Cardiac fibroblast (primary cell): ENCODE measurements at places on chromosomes 2 and 18.

- no peak for DNase-seq
These were observed 2.0 kb downstream of the ESPNL start for GRCh38 chr2:238101891-238102841.

GRCh38 chr2:11669454-11670291, at the start of gene NTSR2:
Gene NTSR2 (minus strand): TSS chr2:11670195. CDS start chr2:11670129, 66 bp downstream.
- DNase-seq = peak; percentile 63

DNA sequence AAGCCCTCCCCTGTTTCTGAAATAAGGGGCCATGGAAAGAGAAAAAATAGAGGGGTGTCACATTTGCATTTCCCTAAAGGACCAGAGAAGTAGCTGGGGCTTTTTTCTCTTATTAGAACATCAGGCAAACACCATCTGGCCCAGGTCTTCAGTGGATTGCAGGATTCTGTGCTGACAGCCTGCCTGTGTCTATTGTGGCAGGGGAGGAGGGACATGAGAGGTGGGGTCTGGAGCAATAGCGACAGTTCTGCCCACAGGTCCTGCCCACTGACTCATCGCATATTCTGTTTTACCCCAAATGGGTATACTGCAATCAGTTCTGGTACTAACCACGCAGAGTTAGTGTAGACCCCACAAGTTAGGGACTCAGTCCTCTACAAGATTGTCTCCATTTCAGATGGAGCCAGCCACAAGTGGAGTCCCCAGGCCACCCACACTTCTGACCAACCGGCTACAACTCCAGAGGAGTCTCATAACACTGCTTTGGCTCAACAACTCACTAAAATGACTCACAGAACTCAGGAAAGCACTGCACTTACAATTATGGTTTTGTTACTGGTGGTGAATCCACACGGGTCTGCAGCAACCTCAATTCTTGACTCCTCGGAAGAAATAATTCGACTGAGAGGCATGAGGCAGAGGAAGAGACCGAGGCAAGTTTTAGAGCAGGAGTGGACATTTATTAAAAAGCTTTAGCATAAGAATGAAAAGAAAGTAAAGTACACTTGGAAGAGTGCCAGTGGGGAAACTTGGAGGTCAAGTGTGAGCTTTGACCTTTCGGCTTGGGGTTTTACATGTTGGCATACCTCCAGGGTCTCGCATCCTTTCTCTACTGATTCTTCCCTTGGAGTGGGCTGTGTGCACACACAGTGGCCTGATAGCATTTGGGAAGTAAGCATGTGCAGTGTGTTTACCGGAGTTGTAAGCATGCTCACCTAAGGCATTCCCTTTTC, 146.4 kb upstream of the SPATS2L start:
- DNase-seq = peak; percentile 55

- DNase-seq = no peak
These were observed 1221.0 kb downstream of the SUCLG1 start for GRCh38 chr2:83238111-83238510.

DNA sequence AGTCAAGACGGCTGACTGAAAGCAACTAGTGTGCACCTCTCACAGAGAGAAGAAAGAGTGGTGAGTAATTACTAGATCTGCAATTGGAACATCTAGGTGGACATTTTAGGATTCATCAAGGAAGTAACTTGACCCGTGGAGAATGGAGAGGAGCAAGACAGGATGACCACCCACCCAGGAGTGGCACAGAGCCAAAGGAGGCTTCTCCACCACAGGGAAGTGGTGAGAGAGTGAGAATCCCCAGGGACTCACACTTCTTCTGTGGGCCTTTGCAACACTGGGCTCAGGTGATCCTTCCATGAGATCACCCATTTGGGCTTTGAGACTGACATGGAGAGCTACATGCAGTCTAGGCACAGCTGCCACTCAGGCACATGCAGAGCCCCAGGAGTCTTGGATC, 132.8 kb upstream of the GALNT5 start:
- no peak for DNase-seq

GRCh38 chr2:202317080-202317857, 51.7 kb downstream of the NOP58 start:
- peak; percentile 79 for DNase-seq

GRCh38 chr18:66900837-66901236, 296.9 kb upstream of the CDH19 start:
- no peak for DNase-seq

DNA sequence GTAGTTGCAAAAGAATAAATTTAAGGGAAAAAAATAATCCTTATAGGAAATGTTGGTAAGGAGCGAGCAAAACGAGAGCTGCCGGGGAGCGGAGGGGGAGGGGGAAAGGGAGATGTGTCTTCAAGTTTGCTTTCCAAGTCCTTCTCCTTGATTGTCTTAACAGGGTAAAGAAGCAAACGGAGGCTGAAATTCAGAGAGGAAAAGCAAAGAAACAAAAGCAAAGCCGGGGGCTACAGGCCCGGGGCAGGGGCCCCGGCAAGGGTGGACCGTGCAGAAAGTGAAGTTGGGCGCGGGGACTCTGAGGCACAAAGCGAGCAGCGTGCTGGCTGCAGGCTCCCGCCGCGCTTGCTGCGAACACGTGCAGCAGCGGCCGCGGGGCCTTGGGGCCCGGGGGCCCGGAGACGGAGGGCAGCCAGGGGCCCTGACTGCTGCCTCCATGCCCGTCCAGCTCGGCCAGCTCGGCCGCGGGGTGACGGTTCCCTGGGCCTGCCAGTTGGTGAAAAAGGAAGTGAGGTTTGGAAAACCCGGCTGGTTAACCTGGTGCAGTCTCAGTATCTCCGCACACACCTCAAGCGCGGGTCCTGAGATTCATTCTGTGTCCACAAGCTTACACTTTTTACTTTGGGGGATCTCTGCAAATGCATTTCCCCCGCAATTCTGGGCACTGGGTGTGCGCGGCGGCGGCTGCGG, 4.1 kb downstream of the BCL11A start:
- DNase-seq = no peak

DNA sequence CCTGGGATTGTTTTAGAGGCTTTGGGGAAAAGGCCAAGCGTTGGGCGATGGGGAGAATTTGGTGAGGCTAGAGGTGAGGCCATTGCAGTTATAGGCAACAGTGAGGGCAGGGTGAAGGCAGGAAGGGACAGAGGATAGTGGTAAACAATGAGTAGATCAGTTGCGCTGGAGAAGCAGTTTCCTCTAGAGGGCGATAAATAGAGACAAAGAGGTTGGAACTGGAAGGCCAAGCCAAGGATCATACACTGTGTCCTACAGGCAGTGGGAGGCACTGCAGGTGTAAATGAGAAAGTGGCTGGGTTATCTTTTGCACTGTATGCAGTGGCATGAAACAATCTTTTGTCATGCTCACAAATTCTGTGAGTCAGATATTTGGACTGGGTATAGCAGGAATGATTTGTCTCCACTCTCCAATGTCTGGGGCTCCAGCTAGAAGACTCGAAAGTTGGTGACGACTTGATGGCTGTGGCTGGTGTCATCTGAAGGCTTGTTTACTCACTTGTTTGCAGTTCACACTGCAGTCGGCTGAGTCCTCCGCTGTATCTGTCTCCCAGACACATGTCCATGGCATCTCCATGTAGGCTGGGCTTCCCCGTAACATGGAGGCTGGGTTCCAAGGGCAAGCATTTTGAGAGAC, 82.1 kb downstream of the TNP1 start:
- peak; percentile 39 for DNase-seq

GRCh38 chr18:74284191-74284979, 7.4 kb downstream of the CYB5A start:
- DNase-seq = no peak

GRCh38 chr2:236536727-236537398, 32.8 kb upstream of the ACKR3 start:
- DNase-seq = no peak

DNA sequence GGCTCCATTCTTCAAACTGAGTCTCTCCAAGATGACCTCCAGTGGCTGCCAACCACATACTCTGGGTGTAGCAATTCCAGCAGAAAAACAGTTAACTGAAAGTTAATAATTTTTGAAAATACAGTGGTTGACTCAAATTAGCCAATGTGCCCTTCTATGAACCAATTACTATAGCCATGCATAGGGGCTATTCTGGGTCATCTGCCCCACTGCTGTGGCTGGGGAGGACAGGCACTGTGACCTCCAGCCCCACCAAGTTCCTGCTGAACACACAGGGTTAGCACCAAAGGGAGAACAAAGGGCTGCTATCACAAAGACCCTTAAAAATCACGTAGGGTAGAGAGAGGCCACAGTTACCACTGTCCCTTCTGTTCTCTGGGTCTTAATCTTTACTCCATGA, 123.0 kb downstream of the IRS1 start:
- DNase-seq = no peak

DNA sequence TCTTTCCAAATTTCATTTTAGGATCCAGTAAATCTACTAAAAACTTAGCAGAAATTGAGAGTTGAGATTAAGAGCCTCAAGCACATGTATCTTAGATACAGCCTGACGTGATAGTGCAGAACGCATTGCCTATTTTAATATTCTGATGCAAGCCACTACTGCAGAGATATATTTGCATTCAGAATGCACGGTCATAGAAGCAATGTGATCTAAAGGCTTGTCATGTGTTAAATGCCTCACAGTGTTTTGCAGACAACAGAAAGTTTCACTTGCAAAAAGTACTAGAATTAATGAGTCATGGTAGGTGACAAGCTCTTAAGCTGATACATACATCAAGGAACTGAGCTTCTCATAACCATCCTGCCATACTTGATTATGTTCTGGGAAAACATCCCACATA, 886.7 kb upstream of the CHAC2 start:
- no peak for DNase-seq

DNA sequence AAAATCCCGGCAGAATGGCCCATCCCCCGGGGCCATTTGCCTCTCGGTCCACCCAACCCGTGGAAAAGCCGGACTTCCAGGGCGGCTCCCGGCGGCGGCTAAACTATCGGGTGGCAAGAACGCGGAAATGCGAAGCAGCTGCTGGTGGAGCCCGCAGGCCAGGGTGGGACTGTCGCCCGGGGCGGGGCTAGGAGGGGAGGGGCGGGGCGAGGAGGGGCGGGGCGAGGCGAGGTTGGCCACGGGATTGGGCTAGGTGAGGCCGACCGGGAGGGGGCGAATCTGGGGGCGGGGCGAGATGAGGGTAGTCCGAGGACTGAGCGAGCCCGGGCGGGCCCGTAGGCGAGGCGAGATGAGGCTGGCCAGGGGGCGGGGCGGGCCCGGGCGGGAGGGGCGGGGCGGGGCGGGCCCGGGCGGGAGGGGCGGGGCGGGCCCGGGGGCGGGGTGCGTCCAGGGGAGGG, 315 bp upstream of the SLC66A3 start:
- DNase-seq = peak; percentile 98

GRCh38 chr2:122652670-122653069, 897.2 kb downstream of the TSN start:
- peak; percentile 21 for DNase-seq

- no peak for DNase-seq
These were observed 305.4 kb upstream of the RAB6C start for GRCh38 chr2:129673847-129674711.

DNA sequence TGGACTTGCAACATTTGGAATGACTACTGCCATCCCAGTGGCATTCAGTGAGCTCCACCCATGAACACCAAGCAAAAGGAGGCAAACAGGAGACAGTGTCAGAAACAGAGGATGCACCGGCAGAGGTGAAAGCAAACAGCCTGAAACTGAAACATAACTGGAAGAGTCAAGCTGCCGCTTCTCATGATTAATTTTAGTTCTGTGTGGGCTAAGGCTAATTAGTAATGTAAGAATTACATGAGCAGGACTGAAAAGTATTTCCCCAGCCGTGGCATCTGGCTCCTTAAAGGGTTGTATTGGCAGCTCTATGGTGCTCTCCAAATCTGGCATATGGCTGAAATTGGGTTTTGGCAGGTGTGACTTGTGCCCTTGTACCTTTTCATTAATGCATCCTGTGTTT, 1108.1 kb downstream of the TSN start:
- DNase-seq = no peak

DNA sequence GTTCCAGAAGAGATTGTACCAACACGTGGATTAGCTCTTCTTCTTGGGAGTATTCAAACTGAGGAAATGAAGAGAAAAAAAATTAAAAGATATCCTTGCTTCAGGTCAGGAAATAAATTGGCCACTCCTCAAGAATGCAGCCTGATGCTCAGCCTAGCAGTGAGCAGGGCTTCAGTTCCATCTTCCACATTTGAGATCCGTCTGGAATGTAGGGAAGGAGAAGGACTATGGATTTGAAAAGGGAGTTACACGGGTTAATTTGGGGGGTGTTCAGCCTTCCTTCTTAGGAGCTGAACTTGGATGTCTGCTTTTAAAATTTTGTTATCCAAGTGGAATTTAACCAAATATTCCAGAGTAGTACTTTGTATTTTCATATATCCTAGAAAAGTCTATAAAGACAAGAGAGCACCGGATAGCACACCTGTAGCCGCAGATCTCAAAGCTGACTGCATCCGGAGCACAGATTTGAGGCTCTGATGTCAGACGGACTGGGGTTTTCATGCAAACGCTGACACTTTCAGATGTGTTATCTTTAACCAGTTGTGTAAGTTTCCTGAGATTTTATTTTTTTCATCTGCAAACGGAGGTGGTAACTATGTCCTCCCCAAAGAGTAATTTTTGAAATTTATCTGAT, 99.3 kb downstream of the COPS8 start:
- DNase-seq = no peak

- DNase-seq = no peak
These were observed 160.5 kb upstream of the RND3 start for GRCh38 chr2:150647943-150648342.

- DNase-seq = no peak
These were observed 665.0 kb upstream of the FANCL start for GRCh38 chr2:58906081-58906645.

- no peak for DNase-seq
These were observed 274.4 kb upstream of the HDAC4 start for GRCh38 chr2:239674981-239675825.
